Dermis microvascular lymphatic vessel endothelial cell (primary cell): ENCODE measurements at places on chromosomes 7 and 10. TPM values are rescaled to one million over a fixed set of nuclear protein-coding genes. Genes with fewer than 3 reads are reported as not detected.

FAM53B gene
- total RNA-seq, result 14.9 and 15.2 TPM in 2 replicates

LIPF gene
- total RNA-seq, result not detected in 2 replicates

PAX4 gene
- total RNA-seq, result not detected in 2 replicates

GRID2IP gene
- 0.13 TPM in 1 of 2 replicates, not detected in the other for total RNA-seq

CALHM3 gene
- not detected in 2 replicates for total RNA-seq

- DNase-seq, result peak; percentile 3
Measured at GRCh38 chr7:50342616-50343114, 38.1 kb downstream of the IKZF1 start.

DNA sequence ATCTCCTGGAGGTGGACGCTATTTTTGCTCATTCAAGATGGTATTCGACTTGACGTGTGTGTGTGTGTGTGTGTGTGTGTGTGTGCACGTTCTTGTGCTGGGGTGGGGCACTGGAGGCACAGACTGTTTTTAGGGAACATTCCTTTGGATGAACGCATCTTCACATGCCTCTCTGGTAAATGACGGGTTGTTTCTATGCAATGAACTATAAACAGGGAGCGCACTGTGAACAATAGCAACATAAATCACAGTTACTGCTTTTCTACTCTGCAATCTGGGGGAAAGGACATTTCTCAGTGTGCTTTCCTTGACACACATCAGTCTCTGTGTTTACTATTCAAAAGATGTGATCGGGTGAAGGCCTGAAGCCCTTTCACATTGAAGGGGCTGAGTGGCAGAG is 120.1 kb upstream of the PITRM1 start:
- DNase-seq, result no peak

- DNase-seq, result peak; percentile 34
Measured at GRCh38 chr10:59580026-59580863, 129.4 kb downstream of the SLC16A9 start.

GRCh38 chr10:102326031-102326430 is 69.5 kb upstream of the NFKB2 start:
- no peak for DNase-seq

DNA sequence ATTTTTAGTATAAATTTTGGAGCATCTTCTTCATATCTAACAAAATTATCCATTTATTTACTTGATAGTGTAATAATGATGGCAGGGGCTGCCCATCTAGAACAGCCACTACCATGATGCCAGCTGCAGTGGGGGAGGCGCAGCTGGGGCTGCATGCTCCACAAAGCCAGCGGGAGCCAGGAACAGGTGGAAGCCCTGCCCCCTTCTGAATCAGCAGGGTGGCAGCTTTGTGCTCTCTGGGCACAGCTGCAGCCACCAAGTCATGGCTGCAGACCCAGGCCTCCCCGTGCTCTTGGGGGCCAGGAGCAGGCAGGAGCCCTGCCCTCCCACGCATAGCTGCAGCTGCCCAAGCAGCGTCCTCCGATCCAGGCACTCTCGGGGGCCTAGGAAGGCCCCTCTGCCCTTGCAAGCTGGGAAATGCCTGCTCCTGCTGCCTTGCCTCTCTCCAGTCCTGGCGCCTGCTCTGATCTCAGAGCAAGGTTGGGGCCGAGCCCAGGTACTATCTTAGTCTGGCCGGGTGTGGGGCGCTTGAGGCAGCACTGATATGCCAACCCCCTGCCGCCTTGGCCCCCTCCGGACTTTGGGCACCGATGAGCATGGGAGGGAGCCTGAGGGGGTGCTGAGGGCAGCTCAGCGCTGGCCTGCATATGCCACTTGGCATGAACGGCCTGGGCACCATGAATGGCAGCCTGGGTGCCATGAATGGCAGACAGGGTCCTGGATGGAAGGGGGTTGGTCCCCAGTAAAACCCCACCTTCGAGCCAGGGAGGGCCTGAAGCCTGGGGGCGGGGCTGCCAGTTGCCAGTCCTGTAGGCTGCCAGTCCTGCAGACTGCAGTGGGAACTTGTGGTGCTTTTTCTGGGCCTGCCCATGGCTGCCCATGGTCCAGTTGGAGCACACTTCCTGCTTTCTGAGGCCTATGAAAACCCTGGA is 1110.8 kb upstream of the POT1 start:
- no peak for DNase-seq

DNA sequence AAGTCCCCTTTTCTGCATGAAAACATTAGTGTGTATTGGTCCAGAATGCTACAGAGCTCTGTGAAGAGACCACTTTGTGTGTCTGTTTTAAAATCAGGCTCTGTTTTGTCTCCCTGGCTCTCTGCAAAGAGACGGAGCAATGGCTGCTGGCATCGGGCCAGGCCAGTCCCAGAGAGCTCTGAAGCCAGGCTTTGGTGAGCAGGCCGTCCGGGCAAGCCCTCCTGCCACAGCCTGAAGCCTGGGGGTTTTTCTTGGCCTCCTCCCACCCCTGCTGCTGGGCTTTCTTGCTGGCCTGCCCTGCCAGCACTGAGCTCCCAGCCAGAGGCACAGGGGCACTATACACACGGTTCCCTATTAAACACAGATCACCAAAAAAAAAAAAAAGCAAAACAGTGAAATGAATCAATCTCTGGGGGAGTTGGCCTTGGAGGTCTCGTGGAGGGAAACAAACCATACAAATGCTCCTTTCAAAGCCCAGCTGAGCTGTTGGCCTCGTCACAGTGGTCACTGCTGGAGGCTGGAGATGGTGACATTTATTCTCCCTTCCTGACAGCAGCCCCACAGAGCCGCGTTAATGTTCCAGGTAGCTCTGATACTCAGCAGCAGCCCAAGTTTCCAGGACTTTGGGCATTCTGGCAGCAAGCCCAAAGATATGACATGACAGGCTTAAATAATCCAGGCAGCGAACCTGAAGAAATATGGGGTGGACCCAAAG is 237.2 kb downstream of the TCF7L2 start:
- DNase-seq, result no peak

DNA sequence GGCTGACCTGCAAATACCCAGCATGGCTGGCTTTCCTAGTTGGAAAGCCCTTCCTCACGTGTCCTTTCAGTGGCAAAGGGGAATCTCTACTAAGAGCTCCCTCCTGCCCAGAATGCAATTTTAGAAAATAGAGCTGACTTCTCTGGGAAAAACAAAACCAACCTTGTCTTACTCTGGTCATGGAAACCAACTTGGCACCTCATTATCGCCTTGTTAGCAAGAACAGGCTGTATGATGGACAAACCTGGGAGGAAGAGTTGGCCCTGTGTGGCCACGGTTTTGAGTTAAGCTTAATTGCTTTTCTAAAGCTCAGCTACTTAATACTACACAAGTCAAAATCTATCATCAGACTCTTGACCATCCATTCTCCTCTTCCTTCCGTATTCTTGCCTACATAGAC is 94.1 kb upstream of the PDCD4 start:
- no peak for DNase-seq

DNA sequence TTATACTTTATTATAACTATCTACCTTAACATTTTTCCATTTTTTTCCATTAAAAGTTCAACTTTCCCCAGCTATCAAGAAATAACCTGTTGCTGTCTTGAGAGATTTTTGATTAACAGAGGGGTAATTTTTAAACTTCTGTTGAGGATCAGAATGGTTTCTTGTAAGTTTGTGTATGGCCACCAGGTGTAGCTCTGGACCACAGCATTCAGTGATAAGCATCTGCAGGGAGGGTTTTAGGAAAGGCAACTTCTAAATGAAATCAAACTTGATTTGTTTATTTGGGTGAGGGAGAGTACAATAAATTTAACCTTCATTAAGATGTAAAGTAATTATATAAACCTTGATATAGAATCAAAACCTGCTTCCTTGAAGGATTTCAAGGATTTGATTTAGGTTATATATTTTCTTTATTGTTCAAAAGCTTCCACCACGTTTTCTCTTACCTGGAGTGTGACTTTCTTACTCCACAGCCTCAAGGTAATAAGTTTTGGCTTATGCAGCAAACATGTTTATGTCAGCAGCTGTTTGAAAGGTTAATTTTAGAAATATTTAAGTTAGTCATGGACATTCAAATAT is 153.3 kb downstream of the STK31 start:
- peak; percentile 12 for DNase-seq

- DNase-seq, result no peak
Measured at GRCh38 chr10:70139997-70140250, 6.6 kb downstream of the TYSND1 start.

DNA sequence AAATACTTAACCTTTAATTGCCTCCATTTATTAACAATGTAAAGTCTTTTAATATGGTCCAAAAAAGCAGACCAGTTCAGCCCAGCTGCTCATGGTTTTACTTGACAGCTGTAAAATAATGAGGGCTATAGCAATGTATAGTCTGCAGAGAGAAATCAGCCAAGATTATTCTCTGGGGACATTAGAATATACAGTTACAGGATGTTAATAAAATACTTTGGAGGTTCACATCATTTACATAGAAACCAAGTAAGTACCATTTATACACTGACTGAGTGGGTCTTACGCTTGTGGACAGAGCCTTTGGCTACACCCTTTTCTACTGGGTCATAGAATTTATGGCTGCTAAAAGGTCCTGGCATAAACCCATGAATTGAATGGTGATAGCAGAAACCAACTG is 340.7 kb upstream of the CELF2 start:
- no peak for DNase-seq

DNA sequence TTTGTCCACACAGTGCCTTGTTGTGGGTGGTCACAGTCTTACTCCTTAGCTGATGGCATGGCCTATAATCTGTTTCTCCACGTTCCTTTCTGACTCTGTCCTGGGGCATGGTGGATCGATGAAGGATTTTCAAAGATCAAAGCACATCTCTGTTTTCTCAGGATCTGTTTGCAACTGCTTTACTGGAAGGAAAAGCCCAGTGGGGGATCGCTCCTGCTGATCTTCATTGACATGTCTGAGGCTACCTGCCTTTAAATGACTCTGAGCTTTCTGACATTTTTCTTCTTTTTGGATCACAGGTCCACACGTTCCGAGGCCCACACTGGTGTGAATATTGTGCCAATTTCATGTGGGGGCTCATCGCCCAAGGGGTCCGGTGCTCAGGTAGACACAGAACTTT is 68.0 kb upstream of the PRR15 start:
- DNase-seq, result no peak

GRCh38 chr7:27161214-27161720 is 4.1 kb downstream of the HOXA9 start:
- no peak for DNase-seq
